Muscle of leg (tissue), 16 donors: ENCODE measurements at places on chromosomes 12 and 14. TPM values are rescaled to one million over a fixed set of nuclear protein-coding genes. Genes with fewer than 3 reads are reported as not detected.

DNA sequence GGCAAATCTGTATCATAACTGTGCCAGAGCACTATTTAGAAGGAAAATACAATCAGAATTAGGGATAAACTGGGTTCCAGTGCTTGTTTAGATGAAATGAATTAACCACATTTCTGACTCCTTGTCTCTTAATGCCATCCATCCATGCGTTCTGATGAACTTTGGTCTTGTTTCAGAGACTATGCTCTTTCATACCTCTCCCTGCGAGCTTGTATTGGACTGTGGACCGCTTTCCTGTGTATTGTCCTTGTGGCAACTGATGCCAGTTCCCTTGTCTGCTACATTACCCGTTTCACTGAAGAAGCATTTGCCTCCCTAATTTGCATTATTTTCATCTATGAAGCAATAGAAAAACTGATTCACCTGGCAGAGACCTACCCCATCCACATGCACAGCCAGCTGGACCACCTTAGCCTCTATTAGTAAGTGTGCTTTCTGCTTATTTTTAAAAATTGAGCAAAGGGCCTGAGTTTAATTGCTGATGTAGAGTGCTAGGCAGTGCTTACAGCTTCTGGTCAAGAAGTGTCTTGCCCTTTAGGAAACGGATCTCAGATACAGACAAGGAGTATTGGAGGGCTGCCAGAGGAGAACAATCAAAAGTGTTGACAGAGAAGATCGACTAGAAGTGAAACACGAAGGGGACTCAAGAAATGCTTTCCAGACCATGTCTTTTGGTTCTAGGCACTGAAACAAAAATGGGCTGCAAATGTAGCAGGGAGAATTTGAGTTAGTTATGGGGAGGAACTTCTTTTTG, 46.7 kb downstream of the SLC4A8 start:
- DNase-seq, result peak; percentile 23

DNA sequence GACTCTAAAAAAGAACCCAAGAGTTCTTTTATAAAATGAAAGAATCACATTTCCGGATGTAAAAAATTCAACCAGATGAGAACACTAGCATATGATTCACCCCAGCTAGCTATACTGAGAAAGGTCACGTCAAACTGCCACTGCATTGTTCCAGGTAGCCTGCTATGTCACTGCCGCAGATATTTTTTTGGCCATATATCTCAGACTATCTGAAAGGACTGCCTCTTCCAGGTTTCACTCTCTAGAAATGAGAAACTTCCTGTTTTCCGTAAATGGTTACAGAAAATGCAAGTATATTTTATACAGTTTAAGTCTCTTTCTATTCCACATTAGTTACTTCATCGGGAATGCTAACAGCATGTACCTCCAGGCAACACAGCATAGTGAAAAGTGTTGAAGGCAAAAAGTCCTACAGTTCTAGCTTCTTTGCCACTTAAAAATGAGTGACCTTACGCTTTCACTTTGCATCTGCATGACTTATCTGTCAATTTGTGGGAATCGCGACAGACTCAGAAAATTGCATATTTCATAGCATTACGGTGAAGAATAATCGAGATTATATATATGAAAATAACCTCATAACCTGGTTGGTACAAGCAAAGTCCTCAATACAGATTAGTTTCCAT, 105.2 kb downstream of the MED13L start:
- no peak for DNase-seq

Gene SLC25A47
- 0.08 TPM for polyA plus RNA-seq

Gene IL26
- polyA plus RNA-seq, result not detected

DNA sequence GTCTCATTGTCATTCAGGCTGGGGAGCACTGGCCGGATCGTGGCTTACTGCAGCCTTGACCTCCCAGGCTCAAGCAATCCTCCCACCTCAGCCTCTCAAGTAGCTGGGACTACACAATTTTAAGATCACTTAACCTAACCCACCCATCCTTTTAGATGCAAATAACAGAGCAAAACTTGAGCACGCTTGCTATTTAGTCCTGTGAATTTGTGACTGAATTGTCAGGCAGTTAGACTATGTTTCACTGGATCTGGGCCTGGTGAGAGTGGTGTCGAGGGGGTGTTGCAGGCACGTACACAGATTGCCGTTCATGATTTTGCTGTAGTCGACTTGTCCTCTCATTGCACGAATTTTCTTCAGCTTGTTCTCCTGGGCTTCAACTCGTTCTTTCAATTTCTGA, 38.2 kb downstream of the ZFYVE21 start:
- no peak for DNase-seq
